GM13976 (cell line): ENCODE measurements at places on chromosomes 13 and 19.

DNA sequence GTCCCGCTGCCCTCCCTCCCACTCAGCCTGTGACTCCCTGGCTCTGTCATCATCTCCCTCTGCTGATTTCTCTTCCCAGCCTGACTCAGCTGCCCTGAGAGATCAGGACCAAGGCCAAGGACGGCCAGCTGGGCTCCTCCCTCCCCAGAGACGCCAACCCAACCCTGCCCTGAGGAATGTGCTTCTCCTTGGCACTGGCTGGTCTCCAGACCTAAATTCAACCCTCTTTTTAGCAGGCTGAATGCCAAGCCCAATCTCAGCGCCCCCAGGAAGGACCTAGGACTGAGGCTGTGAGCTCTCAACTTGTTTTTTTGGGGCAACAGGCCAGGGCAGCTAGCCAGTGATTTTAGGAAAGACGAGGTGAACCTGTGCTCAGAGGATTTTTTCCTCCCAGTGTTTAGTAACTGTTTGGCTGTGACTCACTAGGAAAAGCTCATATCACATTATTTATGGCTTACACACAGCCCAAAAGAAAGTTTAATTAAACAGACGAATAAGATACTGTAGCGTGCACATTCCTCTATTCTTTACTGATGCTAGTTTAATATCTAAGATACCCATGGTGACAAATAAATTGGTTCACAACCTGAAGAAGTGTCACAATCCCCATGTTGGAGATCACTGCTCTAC lies 7.4 kb upstream of the IGFL1 start:
- DNase-seq, result no peak

- no peak for DNase-seq
Observed at GRCh38 chr13:48449656-48450055, 36.7 kb upstream of the LPAR6 start.

DNA sequence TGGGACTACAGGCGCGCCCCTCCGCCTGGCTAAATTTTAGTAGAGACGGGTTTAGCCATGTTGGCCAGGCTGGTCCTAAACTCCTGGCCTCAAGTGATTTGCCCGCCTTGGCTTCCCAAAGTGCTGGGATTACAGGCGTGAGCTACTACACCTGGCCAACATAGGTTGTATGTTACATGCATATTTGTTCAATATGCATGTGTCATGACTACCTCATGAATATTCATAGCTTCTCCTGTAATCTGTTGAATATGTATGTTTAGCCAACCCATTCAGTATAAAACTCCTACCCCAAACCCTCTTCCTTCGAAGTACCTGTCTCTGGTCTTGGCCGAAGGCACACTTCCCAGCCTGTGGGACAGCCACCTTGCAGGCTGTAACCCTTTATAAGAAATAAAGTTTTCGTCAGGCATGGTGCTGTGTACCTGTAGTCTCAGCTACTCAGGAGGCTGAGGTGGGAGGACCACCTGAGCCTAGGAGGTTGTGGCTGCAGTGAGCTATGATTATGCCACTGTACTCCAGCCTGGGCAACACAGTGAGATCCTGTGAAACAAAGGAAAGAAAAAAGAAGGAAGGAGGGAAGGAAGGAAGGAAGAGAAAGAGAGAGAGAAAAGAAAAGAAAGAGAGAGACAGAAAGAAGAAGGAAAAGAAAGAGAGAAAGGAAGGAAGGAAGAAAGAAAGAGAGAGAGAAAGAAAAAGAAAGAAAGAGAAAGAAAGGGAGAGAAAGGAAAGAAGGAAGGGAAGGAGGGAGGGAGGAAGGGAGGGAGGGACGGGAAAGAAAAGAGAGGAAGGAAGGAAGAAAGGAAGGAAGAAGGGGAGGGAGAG lies 29.3 kb downstream of the GPR42 start:
- no peak for DNase-seq

- DNase-seq, result no peak
Observed at GRCh38 chr13:28527629-28528028, 32.7 kb upstream of the FLT1 start.

- peak; percentile 81 for DNase-seq
Observed at GRCh38 chr19:1690699-1691307, 38.4 kb upstream of the TCF3 start.

DNA sequence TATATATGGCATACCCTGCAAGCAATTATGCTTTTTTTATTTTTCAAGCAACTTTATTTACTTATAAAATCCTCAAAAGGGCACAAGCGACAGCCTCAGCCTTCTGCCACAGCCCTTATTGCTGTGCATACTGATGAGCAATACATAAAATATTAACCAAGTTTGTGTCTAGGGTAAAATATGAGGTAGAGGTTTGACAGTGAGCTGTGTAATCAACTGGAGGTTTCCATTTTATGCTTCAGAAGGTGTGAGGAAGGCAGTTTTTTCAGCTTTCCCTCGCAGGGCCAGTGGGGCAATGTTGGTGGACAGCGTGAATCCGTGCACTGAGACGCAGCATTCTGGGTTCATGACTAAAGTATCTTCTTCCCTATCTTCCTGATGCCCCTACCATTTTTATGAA lies 310.4 kb downstream of the IRS2 start:
- no peak for DNase-seq

DNA sequence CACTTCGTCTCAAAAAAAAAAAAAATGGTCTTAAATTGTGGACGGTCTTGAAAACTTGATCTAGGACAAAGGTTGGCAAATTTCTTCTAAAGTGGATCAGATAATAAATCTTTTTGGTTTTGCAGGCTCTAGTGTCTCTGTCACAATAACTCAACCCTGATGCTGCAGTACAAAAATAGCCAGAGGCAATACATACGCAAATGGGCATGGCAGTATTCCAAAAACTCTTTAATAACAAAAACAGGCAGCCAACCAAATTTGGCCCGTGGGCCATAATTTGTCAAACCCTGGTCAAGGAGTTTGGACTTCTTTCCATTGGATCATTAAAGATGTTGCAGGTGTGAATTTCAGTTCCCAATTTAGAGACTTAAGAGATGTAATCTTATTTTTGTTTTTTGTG lies 93.5 kb upstream of the MRI1 start:
- DNase-seq, result no peak

- DNase-seq, result no peak
Observed at GRCh38 chr19:49847731-49848696, 2.9 kb upstream of the PTOV1 start.

- DNase-seq, result no peak
Observed at GRCh38 chr13:76019421-76020044, 383.4 kb downstream of the LMO7 start.

GRCh38 chr13:51420681-51421490 lies 31.9 kb downstream of the INTS6 start:
- DNase-seq, result no peak

GRCh38 chr13:94880463-94880862 lies 168.1 kb upstream of the SOX21 start:
- no peak for DNase-seq

- no peak for DNase-seq
Observed at GRCh38 chr13:95267662-95268342, 33.4 kb downstream of the ABCC4 start.

- no peak for DNase-seq
Observed at GRCh38 chr19:19094513-19094912, 30.7 kb downstream of the SLC25A42 start.
